Nucleus accumbens (tissue), 56 donors: ENCODE measurements at places on chromosomes 2 and 18.

DNA sequence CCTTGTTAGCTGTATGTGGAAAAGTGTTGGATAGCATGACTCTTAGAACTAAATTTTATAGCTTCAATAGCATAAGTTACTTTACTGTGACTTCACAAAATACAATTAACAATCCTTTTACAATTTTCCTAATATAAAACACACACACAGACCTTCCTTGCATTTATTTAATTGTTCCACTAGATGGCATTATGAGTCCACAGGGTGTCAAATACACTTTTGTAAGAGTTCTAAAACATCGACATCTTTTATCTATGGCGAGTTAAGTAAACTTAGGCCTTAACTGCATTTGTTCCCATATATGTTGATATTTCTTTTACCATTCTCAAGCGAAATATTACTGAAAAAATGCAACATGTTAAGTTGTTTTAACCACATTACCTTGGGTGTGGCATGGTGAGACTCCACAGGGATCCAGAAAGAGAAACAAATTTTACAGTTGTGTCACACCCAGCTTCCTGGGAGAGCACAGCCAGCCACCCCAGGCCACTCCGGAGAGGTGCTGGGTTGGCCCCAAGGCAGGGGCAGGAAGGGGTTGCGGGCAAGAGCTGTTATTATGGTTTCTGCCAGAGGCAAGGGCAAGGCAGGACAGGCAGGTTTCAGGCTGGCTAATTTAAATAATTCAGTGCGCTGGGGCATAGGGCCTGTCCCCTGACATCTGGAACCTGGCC is 312.4 kb upstream of the MC4R start:
- no peak for DNase-seq

- DNase-seq: no peak
Measured at GRCh38 chr2:155662224-155662623, 670.3 kb downstream of the NR4A2 start.

DNA sequence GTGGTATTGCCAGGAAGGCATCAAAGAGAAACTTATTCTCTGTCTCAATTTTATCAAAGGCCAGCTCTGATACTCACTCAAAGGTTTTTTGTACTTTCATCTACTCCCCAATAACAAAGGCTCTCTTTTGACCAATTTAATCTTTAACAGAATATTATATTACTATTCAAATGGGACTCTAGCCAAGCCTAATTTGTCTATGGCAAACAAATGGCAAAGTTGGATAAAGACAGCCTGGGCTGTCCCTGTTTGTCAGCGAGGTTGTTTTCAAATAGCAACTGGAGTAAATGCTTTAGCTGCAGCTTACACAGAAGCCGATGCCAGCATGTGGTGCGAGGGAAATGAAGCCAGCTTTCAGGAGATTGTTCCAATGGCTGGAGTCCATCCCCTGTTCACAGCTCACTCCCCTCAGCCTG is 80.1 kb upstream of the CTNNA2 start:
- DNase-seq: peak; percentile 13

DNA sequence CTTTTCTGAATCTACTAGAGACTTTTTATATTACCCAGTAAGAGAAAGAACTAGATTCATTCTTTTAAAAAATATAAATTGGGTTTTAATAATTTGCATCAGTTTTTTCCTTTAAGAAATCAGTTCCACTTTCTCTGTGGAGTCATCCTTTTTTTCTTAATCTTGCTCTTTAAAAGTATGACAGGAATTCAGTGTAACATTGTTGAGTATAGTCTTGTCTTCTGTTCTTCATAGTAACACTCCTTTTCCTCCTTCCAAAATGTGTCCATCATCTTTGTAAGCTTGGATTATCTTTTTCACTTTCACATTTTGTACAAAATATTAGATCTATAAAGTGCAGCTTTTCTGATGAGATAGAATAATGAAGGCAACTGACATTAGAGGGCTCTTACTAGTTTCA is 135.4 kb downstream of the HAUS1 start:
- DNase-seq: no peak

GRCh38 chr2:212644195-212644837 is 105.7 kb upstream of the ERBB4 start:
- no peak for DNase-seq

- no peak for DNase-seq
Measured at GRCh38 chr2:26838121-26838906, 9.6 kb upstream of the DPYSL5 start.

DNA sequence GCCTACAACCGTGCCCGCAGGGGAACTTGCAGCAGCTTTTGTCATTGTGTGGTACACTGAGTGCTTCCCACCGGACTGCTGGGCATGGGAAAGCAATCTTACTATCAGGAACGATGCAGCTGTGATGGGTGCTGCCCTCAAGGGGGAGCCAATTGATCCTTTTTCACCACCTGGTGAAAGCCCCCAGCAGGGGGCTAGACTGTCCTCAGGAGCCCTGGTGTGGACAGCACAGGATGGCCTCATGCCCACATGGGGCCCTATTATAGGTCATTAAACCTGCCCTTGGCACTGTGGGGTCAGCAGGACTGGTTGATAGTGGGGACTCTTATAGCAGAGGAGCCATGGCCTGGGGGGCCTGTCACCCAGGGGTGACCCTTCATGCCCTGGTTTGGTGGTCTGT is 172.2 kb downstream of the GLI2 start:
- no peak for DNase-seq

GRCh38 chr2:121993682-121994081 is 238.2 kb downstream of the TSN start:
- no peak for DNase-seq

DNA sequence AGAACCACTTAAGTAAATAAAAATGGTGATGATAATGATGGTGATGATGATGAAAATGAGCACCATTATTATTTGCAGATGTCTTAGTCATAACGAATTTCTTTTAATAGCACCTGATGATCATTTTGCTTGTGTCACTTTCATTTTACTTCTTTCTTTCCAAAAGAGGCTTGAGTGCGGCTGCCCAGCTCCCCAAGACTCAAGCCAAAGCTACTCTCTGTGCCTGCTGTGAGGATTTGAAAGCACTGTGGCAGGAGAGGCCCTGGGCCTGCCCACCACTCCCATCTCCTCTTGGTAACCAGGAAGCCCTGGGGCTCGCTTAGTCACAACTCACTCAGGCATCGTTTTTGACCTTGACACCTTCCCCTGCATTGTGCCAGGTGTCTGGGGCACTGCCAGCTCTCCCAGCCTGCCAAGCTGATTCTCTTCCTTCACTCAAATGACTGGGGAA is 41.2 kb downstream of the RPL37A start:
- DNase-seq: no peak

GRCh38 chr2:141694180-141694579 is 436.6 kb downstream of the LRP1B start:
- DNase-seq: no peak

GRCh38 chr2:113053666-113054065 is 999 bp upstream of the IL36B start:
- DNase-seq: no peak

DNA sequence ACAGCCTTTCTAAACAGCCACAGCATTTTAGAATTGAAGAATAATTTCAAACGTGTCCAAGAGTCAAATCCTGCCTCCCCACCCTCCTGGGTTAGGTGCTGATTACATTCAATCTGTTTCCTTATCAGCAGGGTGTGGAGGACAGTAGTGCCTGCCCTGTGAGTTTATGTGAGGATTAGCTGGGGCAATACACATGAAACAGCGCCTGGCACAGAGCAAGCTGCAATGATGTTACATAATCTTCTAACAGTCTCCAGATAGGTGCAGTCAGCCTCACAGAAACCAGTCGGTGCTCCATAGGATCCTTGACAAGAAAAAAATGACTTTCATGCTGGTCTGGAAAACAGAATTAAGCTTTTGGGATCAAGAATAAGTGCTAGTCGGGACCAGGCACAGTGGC is 91.7 kb upstream of the ITGA6 start:
- no peak for DNase-seq

- no peak for DNase-seq
Measured at GRCh38 chr2:30514134-30514847, 67.2 kb downstream of the LCLAT1 start.

DNA sequence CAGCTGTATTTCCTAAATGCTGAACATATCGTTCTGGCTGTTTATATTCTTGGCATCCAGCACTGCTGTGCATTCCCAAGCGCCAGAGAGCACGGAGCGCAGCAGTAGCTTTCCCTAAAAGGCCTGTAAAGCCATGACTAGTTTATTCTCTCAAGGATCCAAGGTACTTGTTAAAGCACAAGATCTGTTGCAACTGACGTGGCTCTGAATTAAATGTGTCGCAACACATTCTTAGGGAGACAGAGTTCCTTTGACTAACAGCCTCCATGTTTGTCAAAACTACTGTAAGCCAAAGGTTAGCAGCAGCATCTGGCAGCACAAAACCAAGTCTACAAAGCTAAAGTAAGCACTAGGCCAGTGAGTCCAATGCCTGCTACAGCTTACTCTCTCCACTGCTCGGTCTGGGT is 188.6 kb upstream of the FN1 start:
- no peak for DNase-seq

DNA sequence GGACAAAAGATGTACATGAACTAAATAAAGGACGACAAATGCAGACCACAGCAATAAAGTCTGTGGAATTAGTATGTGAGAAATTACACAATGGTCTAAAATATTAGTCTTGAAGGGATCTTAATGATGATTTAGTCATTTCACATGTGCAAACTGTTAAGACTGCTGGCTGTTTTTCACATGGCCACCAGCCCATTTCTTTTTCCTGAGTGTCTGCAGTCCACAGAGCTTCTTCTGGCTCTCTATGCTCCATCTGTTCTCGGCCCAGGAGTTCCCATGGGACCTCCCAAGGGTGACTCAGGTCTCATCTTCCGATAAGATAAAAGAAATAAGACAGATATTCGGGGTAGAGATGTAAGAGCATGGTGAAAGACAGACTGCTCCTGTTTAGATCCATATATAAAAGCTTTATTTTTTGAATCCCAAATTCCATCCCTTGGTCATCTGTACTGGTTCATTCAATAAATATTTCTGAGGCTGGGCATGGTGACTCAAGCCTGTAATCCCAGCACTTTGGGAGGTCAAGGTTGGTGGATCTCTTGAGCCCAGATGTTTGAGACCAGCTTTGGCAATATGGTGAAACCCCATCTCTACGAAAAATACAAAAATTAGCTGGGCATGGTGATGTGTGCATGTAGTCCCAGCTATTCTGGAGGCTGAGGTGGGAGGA is 20.1 kb downstream of the IL1RL1 start:
- DNase-seq: no peak

DNA sequence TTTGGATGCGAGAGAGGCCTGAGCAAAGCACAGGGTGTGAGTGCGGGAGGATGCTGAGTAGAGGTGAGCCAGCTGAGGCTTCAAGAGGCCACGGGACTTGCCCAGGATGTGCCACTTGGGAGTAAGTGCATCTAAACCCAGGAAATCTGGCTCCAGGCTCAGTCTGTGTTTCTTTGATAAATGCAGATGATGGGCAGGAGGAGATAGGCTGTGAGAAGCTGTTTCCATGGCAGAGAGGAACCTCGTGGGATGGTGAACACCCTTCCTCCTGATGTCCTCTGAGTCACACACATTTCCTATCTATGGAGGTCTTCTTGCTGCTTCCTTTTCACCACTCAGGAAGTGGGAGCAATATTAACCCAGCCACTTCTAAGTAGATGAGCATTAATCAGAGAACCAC is 38.4 kb upstream of the CELF4 start:
- no peak for DNase-seq
